ENCODE measurements at places on chromosomes 1 and 21.

- DNase-seq: no peak
Observed at GRCh38 chr21:41156142-41156541, 11.8 kb upstream of the BACE2 start.

DNA sequence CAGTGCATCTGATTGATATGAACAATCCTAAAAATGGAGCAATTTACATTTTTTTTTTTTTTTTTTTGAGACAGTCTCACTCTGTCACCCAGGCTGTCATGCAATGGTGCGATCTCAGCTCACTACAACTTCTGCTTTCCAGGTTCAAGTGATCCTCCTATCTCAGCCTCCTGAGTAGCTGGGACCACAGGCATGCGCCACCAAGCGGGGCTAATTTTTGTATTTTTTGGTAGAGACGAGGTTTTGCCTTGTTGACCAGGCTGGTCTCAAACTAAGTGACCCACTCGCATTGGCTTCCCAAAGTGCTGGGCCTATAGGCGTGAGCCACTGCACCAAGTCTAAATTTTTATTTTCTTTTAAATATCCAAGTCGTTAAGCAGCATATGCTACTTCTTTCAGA is 109.0 kb downstream of the FAF1 start:
- no peak for DNase-seq

DNA sequence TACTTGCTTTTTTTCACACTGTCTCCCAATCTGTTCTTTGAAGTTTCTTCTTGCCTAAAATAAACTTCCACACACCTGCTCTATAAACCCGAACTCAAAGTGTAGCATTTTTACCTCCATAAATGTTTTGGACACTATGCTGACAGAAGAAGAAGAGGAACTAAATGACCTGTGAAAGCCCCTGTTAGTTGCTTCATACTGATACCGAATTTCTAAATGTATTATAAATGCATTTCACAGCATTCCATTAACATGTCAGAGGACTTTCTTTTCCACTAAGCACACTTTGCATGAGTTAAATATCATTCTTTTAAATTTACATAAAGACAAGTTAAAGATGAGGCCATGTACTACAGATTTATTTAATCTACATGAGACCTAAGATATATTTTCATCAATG is 281.0 kb downstream of the SMYD3 start:
- no peak for DNase-seq

GRCh38 chr1:205923651-205924459 is 19.4 kb downstream of the SLC26A9 start:
- DNase-seq: no peak

DNA sequence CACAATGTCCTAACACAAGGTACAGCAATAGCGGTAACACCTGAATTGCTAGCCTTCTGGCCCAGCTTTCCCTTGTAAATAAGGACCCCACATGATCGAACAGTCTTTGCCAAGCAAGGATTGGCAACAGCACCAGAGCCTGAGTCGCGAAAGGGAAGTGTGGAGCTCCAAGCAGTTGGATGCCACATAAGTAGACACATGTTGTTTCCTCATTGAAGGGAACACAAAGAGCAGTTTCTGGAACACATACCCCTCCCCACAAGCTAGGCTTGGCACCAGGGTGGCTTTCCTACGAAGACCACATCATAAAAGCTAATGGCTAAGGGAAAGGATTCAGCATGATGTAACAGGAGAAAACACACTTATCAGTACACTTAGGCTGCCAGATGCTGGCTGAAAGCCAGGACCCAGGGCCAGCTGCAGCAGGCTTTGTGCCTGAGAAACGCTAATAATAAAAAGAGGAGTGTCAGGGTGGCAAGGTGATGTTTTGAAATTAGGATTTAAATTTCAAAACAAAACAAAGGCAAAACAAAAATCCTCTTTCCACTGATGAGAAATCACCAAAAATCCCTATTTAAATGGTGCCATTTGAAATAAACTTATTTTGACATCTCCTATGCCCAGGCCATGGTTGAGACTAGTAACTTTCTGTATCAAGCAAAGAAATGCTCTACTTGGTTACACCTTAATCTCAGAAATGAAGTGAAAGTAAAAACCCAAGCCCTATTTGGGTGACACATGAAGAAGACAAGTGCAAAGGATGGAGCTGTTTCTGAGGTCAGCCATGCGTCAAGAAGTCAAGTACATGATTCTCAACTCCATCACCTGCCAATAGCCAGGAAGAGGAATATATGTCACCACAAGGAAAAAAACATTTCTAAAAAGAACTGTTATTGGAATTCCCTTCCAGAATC is 11.9 kb upstream of the CPLANE2 start:
- peak; percentile 76 for DNase-seq

GRCh38 chr1:31435471-31436409 is 22.7 kb downstream of the SERINC2 start:
- no peak for DNase-seq

- no peak for DNase-seq
Observed at GRCh38 chr21:44711327-44712202, at the start of gene TSPEAR. TSPEAR (minus strand) TSS chr21:44711572; CDS start chr21:44711514, 58 bp downstream.

- no peak for DNase-seq
Observed at GRCh38 chr1:165497069-165498013, 46.5 kb upstream of the LRRC52 start.

- no peak for DNase-seq
Observed at GRCh38 chr1:161402446-161402845, 34.8 kb upstream of the CFAP126 start.

DNA sequence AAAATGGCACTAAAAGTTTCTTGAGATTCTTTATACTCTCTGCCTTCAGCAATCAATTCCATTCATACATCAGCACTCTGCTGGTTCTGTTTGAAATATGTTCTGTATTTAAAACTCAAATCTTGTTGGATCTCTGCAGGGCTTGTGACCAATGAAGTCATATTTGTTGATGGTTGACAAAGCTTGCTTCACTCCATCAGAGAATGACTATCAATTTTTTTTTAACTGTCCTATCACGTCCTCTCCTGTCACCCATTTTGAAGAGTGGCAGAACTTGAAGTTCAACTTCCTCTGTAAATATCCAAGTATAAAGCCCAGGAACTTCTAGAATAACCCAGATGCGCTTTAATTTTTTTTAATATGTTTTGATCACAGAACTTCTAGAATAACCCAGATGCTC is 10.9 kb downstream of the PRDX6 start:
- DNase-seq: no peak

- no peak for DNase-seq
Observed at GRCh38 chr1:205792961-205793673, 17.8 kb upstream of the RAB29 start.

GRCh38 chr1:86155051-86155806 is 1.3 kb downstream of the COL24A1 start:
- no peak for DNase-seq

DNA sequence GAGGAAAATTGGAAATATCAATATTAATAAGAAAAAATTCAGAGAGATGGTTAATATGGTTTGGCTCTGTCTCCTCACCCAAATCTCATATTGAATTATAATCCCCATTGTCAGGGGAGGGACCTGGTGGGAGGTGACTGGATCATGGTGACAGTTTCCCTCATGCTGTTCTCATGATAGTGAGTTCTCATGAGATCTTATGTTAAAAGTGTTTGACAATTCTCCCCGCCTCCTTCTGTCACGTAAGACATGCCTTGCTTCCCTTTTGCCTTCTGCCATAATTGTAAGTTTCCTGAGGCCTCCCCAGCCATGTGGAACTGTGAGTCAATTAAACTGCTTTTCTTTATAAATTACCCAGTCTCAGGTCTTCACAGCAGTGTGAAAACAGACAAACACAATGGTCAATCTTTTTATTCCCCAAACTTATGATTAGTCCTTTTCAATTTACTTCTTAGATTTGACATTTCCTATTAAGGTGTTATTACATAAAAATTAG is 11.0 kb downstream of the EGLN1 start:
- no peak for DNase-seq

DNA sequence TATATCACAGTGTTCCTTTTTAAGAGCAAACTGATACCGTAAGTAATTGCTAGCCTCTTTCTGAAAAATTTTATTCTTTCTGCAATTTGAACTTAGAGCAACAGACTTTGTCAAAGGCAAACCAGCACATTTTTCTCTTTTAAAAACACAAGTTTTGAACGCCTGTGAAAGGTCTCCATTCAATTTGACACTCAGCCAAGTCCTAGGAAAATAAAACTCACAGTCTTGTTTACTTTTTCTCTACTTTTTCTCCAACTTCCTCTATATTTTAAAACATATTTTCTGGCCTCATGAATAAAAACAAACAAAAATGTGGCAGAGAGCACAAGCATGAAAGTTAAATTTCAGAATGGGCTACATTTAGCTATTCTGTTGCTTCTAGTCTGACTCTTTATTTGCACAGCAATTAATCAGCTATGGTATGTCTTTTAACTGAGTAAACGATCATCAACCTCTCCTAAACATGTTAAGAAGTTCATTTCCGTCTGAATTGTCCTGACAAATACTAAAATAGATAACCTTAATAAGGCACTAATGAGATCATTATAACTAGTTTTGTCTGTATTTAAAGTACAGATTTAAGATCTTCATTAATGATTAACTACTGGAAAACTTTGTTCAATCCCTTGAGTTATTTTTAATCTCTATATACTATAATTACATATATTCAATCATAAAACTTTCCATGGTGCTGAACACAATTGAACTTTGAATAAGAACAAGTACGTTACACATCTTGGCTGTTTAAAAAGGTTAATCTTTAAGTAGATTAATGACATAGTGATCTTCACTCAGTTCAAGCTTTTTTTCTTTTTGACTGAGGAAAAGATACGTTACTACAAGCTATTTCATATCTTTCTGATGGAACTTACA is 550.6 kb downstream of the PTBP2 start:
- DNase-seq: no peak

GRCh38 chr1:31937300-31938183 is 626 bp downstream of the PTP4A2 start:
- no peak for DNase-seq

- DNase-seq: no peak
Observed at GRCh38 chr1:39632682-39633417, 6.6 kb downstream of the HEYL start.

DNA sequence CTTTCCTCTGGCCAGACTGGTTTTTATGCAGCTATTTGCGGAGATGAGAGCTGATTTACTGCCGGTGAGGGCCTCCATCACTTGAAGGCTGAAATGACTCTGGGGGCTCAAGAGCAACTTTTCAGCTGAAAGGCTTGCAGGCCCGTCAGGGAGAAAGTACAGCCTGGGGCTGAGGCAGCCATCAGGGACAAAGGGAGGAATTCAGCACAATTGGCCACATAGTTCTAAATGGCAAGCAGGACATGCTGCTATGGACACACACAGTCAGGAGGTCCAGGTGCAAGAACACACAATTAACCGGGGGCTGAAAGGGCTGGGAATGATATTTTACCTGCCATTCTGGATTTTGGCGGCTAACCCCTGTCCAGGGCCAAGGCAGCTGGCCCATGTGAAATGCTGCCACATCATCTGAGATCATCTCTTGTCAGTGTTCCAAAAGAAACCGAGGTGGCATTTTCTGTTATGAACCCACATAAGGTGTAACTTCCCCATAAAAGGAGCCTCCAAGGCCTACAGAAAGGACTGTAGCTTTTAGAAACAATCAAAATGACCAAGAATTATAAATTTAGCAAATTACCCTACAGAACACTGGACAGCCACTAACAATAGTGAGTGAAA is 58.2 kb downstream of the LMX1A start:
- no peak for DNase-seq

DNA sequence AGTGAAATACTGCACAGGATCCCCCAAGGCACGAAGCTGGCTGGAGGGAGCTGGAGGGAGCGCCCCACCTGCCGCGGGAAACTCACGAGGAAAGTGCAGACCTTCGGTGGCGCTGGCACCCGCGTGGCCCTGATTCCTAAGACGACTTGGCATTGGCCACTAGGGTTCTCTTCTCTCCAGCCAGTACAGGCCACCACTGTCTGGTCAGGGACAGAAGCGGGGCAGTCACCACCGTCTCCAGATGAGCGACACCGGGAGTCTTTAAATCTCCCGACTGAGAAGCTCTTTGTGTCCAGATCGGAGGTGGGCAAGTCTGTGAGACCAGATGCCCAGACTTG is 19.2 kb upstream of the CHIA start:
- no peak for DNase-seq

- no peak for DNase-seq
Observed at GRCh38 chr1:46705408-46705807, 13.5 kb downstream of the EFCAB14 start.

GRCh38 chr1:157703981-157704380 is 3.4 kb upstream of the FCRL3 start:
- DNase-seq: no peak

GRCh38 chr1:84171481-84171880 is 27.4 kb downstream of the PRKACB start:
- DNase-seq: no peak

DNA sequence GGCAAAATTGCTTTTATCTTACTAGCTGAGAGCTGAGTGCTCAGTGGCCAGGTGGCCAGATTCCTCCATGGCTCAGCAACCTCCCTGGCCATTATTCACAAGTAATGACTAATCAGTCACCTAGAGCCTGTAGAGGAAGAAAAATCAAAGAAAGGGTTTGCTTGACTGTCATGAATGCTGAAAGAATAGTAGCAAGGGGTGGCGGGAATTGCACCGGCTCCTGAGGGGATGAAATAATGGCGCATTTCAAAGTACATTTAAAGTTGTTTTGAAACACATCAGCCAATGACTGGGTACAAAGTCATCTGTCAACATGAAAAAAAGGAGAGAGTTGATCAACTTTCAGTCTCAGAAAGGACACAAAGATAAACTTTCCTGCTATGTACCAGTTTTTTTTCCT is 99.5 kb downstream of the OMA1 start:
- no peak for DNase-seq

DNA sequence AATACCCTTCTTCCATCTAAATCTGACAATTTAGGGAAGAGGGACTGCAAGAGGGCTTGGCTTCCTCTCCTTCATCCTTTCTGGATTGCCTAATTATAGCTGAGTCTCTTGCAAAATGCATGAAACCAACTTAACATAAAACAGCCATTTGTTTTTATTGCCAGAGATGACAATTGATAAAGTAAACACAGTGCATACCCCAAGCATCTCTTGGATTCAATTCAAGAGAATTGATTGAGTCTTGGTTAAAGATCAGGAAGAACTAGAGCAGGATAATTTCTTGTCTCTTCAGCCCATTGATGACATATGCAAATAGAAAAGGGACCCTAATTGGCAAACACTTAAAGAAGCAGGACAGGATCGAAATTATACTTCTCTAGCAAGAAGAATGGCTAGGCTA is 617.1 kb upstream of the PTBP2 start:
- no peak for DNase-seq

DNA sequence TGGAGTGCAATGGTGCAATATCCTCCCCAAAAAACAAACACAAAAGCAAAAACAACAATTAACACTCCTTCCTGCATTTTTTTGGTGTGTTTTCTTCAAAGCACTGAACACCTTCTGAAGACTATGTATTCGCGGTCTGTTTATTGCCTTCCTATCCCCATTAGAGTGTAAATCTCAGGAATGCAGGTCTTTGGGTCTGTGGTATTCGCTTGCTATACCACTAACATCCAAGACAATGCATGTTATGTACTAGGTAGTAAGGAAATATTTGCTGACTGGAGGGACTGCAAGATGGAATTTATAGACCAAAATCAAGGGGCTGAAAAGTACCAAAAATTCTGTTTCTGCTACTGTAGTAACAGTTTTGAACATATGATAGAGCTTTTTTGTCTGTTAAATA is 299.4 kb downstream of the RYR2 start:
- DNase-seq: no peak

GRCh38 chr1:38028105-38028591 is 15.6 kb downstream of the UTP11 start:
- no peak for DNase-seq

GRCh38 chr1:36514501-36514900 is 31.8 kb upstream of the CSF3R start:
- DNase-seq: no peak
